CD4-positive, alpha-beta T cell treated with Interleukin-4 for 1 hour (primary cell): ENCODE measurements at places on chromosomes 16 and 17.

GRCh38 chr17:33220036-33220435 is 73.1 kb downstream of the ASIC2 start:
- DNase-seq, result no peak

- DNase-seq, result peak; percentile 67
These were observed 802 bp downstream of the CYLD start for GRCh38 chr16:50742576-50743200.

DNA sequence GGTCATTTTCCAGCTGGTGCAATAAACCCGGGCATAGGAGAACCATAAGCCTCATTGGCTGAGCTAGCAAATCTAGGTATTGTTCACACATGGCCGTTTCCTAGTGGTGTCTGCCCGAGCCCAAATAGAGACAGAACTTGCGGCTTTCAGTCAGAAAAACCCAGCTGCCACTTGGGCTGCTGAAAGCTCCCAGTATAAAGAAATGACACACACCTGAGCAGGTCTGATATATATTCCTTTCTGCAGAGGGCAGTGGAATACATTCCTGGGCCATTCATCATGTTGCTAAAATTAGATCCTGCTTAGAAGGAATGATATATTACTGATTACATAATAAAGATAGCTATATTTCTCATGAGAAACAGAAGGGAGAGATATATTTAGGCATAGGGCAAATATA is 83.9 kb upstream of the IRX5 start:
- no peak for DNase-seq

- no peak for DNase-seq
These were observed 883.6 kb downstream of the KCNJ2 start for GRCh38 chr17:71052971-71053370.

DNA sequence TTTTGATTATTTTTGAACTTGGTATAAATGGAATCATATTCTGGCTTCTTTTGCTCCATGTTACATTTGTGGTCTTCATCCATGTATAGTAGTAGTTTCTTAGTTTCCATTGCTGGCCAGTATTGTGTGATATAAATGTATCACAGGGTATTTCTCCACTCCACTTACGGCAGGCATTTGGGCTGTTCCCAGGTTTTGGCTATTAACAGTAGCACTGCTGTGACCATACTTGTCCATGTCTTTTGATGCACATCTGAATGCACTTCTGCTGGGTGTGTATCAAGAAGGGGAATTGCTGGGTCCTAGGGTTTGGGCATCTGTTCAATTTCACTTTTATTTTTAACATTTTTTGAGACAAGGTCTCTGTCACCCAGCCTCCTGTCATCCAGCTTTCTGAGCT is 13.9 kb downstream of the NTN1 start:
- DNase-seq, result no peak

DNA sequence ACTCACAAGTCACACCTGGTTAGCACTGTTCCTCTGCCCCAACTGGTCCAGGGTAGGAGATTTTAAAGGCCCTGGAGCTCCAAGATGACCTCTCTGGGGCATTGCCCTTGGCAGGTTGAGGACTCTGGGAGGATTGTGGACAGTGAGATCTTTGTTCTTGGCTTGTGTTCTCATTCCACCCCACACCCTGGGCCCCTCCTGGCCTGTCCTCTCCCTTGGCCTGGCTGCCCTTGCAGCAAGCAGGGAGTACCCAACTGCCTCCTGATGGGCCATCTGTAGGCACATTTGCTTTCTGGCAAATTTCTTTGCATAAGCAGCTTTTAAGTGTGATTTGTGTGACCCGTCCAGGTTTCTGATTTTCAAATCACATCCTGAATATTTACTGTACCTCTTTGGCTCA is 239.6 kb downstream of the UTP18 start:
- DNase-seq, result no peak

- DNase-seq, result peak; percentile 55
These were observed 3.8 kb downstream of the RNF213 start for GRCh38 chr17:80264205-80265075.

DNA sequence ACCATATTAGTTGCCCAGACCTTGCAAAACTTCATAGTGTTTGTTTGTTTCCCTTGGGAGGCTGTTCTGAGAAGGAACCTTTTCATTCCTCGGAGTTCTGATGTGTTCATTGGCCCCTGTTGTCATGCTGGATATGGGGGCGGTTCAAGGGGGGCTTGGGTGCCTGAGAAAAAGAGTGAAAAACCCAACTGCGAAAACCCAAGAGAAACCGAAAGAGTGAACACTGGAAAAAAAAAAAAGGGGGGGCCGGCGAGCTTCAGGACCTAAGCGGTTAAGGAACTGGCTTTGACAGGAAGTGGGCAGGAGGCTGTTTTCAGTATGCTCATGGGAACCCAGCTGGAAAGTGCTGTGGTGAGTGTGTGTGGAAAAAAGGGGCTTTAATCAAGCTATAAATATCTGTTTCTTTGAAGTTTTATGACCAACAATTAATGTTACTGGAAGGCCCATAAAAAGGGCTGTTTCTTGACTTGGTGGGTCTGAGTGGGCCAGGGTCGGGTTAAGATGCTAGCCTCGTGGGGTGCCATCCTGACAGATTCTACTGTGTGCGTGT is 510.7 kb downstream of the MAF start:
- peak; percentile 62 for DNase-seq
